NCI-H2107 (cell line): ENCODE measurements at places on chromosomes 3 and 15.

- no peak for DNase-seq
Measured at GRCh38 chr3:71876135-71877105, 91.5 kb upstream of the PROK2 start.

DNA sequence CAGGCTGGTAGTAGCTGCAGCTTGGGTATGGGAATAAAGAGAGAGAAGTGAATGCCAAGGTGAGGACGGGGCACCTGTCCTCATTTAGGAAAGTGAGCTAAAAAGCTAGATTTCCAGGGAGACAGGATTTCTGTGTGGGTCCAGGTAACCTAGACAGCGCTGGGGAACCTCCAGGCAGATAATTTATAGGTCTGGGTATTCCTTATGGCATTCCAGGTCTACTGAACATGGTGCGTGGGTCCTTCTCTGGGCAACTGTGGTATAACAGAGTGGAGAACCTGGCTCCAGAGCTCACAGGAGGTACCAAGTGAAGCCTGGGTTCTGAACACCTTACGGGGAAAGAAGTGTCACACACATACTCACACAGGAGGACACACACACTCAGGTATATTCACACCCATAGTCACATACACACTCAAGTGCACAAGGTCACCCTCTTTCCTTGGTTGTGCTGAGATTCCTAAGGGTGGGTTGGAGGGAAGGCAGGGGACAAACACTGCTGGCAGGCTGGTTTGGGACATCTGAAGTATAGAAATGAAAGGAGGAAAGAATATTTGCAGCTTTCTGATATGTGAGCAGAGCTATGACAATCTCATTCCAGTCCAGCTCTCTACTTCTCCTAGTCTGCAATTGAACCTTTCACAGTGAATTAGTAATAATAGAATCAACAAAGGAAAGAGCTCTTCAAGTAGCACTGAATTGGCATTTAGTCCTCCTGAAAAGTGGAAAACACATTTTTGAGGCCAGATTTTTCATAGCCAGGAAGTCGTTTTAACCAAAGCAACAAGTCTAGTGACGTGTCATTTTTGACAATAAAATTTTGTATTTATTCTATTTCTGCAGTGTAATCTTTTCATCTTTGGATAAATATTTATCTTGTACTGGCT lies 37.4 kb upstream of the ITGA11 start:
- no peak for DNase-seq

GRCh38 chr3:28042095-28042635 lies 199.3 kb upstream of the CMC1 start:
- no peak for DNase-seq

DNA sequence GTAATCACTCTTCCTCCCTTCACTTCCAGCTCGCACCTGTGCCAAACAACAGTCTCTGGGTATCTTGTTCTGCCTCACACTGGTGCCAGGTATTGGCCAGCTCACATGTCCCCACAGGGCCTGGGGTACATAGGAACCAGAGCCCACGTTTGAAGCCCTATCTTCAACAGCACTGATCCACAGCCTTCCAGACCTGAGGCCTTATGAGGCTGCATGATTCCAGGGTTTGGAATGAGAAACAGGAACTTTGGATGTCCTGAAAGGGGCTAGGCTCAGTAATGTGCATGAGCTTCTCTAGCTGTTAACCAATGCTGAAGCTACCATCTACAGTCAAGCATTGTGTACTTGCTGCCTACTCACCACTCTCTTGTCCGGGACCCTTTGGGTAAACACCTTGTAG lies 92.4 kb downstream of the GPR156 start:
- no peak for DNase-seq

- no peak for DNase-seq
Measured at GRCh38 chr3:67419779-67420178, 234.6 kb downstream of the SUCLG2 start.

DNA sequence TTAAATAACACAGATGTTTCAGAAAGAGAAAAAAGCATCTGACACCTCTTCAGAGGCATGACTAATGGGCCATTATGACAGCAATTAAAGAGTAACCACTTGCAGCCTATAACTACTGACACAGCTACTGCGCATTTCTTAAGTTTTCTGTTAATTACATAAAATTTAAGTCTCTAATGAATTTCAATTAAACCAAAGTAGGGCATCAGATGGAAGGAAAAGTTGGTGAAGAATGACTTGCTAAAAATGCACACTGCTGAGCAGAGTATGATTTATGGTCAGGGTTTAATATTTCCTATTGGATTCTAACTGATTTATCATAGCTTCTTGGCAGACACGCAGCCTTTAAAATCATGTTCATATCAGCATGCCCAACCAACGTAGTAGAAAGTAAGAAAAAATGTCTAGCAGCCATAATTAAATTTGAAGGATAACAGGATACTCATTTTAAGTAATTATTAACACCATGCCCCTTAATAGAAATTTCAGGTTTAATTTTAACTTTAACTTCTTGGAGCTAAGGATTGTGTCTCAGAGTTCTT lies 140.0 kb downstream of the CBLB start:
- no peak for DNase-seq
